ENCODE measurements at places on chromosomes 16 and 17.

- no peak for DNase-seq
These were observed 47.8 kb upstream of the FBXO47 start for GRCh38 chr17:39014795-39015545.

DNA sequence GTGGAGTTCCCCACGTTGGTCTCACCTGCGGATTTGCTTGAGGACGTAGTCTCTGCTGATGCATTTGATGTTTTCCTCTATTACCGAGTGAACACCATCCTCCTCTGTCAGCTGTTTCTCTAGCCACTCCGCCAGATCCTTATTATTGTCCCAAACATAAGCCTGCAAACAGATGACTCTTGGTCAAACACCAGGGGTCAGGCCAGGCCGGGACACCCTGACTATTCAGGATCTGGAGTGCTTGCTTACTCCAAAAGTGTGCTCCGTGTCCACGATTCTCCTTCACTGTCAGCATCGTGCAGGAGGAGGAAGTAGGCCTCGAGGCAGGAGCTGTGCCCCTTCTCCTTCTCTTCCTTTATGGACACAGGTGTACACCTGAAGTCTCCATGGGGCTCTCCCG lies 140.2 kb downstream of the AATF start:
- DNase-seq = no peak

DNA sequence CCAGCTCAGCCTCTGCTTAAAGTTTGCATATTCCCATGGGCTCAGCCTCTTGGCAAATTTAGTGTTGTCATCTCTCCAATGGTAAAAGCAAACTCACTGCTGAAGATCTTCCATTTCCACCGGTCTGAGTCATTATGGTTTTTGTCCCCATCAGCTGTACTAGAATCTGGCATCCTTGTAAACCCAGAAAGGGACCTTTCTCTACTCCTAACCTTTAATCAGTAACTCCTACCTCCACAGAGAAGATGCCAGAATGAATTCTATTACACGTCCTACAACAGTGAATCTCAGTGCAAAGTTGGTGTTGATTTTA lies 45.8 kb downstream of the ZNF652 start:
- no peak for DNase-seq

DNA sequence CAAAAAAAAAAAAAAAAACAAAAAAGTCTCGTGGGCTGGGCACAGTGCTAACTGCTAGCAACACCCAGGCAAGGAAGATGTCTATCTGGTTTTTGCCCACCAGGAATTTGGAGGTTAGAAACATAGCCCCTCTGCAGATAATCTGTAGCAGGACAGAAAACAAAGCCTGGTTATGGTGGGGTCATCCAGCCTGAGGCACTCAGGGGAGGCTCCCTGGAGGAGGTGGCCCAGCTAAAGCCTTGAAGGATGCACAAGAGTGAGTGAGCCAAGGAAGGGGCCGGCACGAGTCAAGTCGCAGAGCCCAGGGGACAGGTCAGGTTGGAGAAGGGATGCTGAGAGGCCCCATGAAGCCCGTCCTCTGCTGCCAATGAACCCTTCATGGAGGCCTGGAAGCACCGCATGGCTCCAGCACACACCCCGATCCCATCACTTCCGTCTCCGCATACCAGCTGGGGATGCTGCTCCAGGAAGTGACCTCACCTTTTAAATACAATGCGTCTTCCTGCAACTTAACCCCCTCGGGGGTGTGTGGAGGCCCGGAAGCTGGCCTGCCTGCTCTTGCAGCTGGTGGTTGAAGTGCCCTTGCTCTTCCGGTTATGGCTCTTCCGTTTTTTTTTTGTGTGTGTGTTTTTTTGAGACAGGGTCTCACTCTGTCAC lies 86.5 kb downstream of the ENGASE start:
- no peak for DNase-seq

DNA sequence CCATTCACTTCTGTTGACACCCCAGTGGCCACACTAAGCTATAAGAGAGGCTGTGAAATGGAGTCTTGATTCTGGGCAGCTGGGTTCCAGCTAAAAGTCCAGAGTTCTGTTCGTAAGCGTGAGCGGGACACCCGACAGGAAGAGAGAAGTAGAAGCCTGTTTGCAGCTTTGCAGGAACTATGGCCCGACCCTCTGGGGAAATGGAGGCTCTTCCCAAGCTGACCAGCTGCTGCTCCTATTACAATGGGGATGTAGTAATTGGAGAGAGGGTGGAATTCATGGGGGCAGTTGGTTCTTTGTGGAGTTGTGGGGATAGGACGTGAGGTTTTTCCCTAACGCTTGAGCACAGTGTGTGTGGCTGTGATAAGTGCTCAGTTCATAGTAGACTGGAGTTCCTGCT lies 28.4 kb downstream of the UBALD1 start:
- DNase-seq = no peak

GRCh38 chr17:50396261-50397110 lies 837 bp downstream of the LRRC59 start:
- DNase-seq = no peak

GRCh38 chr17:8220783-8221662 lies 10.6 kb upstream of the AURKB start:
- peak; percentile 84 for DNase-seq

- DNase-seq = no peak
These were observed 304.7 kb downstream of the ZFHX3 start for GRCh38 chr16:72743011-72743761.

DNA sequence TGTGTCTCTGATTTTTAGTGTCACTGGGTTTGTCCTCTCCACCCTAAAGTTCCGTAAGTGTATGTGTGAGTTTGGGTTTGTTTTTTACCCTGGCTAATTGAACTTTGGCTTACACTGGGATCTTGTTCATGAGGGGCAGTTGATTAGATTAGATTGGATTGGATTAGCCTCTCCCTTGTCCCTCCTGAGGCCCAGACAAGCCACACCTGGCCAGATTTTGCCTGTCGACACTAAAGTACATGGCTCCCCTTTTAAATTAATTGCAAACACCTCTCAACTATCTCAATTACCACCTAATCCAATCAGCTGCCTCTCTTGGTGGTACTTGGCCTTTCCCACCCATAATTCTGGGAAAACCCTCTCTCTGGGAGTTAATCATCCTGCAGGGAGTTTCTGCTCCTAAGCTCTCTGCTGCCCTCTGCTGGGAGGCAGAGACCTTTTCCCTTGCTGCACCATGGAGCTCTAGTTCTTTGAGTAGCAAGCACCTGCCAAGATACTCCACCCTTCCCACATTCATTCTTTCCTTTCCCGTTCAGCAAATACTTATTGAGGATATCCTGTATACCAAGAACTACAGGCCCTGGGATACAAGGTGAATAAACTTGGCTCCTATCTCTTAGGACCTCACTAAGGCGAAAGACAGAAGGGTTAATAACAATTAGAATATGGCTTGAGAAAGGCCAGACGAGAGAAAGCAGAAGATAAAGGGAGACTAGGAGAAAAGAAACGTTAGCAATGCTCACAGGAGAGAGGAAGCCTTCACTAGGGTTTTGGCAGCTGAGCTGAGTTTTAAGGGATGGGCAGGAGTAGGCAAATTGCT lies 60.0 kb upstream of the MPHOSPH6 start:
- DNase-seq = peak; percentile 46

GRCh38 chr16:21638573-21638975 lies 13.8 kb downstream of the IGSF6 start:
- DNase-seq = no peak

DNA sequence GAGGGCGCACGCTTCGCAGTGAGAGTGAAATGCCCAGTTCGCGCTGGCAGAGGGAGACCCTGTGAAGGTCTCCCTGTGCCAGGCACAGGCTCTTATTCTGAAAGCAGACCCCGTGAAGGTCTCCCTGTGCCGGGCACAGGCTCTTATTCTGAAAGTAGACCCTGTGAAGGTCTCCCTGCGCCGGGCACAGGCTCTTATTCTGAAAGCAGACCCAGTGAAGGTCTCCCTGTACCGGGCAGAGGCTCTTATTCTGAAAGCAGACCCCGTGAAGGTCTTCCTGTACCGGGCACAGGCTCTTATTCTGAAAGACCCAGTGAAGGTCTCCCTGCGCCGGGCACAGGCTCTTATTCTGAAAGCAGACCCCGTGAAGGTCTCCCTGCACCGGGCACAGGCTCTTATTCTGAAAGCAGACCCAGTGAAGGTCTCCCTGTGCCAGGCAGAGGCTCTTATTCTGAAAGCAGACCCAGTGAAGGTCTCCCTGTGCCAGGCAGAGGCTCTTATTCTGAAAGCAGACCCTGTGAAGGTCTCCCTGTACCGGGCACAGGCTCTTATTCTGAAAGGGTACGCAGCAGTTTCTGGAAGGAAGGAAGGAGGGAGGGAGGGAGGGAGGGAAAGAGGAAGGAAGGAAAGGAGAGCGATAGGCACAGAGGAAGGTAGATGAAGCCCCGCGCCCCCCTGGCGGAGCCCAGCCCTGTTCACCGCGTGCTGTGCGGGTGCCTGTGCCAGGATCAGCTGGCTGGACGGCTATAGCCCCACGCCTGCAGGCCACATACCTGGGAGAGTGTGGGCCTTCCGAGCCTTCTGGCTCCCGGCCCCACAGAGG lies 55.3 kb downstream of the WDR45B start:
- DNase-seq = peak; percentile 54

- peak; percentile 86 for DNase-seq
These were observed 2.9 kb downstream of the SLC16A3 start for GRCh38 chr17:82231562-82232321.

DNA sequence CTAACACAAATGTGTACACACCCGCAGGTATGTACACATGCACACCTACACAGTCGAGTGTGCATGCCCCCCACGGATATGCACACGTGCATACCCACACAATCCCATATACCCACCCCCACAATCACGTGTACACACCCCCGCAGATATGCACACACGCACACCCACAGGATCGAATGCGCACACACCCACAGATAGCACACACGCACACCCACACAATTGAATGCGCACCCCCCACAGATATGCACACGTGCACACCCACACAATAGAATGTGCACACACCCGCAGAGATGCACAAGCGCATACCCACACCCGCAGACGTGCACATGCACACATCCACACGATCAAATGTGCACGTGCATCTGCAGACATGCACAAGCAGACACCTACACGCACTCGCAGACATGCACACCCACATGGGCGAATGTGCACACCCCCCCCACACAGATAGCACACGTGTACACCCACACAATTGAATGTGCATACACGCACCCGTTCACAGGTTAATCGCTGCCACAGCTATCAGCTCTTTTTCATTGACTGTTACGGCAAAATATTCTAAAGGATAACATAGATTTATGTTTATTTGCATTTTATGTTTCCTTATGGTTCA lies 10.8 kb downstream of the ZNF750 start:
- DNase-seq = no peak

GRCh38 chr17:65433592-65433991 lies 127.9 kb downstream of the AXIN2 start:
- no peak for DNase-seq

GRCh38 chr17:65679165-65679845 lies 117.9 kb upstream of the AXIN2 start:
- DNase-seq = no peak

DNA sequence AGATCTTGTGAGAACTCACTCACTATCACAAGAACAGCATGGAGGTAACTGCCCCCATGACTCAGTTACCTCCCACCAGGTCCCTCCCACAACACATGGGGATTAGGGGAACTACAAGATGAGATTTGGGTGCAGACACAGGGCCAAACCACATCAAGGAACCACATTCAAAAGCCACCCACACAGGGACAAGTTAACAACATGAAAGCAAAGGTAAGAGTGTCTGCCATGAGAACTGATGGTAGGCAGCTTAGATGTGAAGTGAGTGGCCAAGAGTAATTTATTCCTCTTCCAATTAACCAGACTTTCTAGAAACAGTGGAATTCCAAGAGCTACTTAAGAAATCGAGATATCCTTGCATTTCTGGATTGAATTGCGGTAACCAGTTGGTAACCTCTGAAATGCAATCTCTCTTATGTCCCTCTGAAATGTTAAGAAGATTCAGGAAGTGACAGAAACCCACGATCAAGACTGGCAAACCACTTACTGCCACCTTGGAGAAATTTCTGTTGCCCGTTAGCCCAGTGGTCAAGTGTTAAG lies 167.4 kb upstream of the CACNG5 start:
- DNase-seq = no peak

DNA sequence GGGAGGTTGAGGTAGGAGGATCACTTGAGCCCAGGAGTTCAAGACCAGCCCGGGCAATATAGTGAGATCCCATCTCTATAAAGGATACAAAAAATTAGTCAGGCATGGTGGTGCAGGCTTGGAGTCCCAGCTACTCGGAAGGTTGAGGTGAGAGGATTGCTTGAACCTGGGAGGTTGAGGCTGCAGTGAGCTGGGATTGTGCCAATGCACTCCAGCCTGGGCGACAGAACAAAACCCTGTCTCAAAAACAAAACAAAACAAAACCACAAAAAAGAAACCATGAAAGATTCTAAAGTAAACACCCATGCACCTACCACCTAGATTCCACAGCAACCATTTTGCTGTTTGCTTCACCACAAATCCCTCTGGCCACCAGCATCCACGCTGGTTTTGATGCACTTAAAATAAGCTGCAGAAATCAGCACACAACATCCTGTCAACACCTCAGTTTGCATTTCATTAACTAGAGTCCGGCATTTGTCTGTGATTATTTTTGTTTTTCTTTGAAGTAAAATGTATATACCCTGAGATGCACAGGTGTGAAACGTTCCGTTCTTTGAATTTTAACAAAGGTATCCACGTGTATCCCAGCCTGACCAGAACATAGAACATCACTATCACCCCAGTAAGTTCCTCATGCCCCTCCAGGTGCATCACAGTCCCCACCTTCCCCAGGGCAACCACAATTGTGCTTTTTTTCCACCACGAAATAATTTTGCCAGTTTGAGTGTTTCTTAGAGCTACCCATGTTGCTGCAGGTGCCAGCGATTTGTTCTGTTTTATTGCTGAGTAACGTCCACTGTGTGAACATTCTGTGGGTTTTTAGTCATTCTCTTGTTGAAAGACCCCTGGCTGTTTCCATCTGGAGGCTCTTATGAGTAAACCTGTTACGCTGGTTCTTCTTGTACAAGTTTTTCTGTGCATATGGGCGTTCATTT lies 191.5 kb downstream of the SEC14L1 start:
- DNase-seq = no peak

- DNase-seq = no peak
These were observed 3.3 kb upstream of the COG1 start for GRCh38 chr17:73189417-73190099.

DNA sequence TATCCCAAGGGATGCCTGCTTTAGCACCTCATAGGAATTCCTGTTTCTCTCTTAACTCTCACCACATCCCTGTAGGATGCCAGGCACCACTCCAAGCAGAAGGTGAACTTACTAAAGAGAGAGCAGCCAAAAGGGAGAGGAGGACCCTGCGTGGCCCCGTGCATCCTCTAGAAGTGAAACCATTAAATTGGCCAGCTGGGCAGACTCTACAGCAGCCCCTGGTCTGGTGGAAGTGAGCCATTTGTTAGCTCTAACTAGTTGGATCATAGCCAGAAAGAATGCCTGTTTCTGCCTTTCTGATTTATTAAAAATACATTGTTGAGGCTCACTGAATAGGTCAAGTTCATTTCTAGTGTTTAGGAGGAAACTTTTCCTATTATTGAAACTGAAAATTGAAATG lies 22.3 kb downstream of the TMEM11 start:
- DNase-seq = no peak

DNA sequence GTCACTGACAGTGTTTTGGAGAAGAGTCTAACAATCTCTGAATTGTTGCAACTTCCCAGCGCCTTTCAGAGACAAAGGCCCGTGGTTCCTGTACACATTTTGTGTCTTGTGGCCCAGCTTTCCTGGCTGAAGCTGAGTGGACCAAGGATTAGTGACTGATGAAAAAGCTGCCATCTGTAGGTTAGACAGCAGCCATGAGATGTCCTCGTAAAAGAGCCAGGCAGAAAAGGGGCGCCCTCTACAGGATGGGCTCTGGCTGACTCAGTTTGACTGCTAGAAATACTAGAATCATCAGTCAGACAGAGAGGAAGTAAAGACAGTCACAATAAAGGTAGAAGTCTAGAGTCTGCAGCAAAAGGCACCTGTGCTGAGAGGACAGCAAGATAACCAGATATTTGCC lies 26.5 kb upstream of the NF1 start:
- no peak for DNase-seq
